CD8-positive, alpha-beta T cell (primary cell): ENCODE measurements at places on chromosomes 16 and 17.

DNA sequence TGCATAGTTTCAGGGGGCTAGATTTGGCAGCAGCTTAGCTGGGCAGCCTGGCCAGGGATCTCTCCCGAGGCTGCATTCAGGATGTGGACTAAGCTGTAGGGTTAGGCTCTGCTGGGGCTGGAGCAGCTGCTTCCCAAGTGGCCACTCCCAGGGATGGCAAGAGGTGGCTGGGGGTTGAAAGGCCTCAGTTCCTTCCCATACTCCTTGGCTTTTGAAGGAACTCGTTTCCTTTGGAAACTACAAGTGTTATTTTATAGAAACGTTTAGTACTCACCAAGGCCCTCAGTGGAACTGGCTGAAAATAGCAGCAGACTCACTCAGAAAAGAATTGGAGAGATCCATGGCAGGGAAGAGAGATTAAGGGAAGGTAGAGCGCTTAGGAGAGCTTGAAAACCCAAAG is 76.4 kb downstream of the WWP2 start:
- DNase-seq: no peak

GRCh38 chr17:17391668-17392370 is 85.0 kb upstream of the MED9 start:
- peak; percentile 54 for DNase-seq

GRCh38 chr17:2805961-2806360 is 9.7 kb downstream of the RAP1GAP2 start:
- DNase-seq: no peak

GRCh38 chr17:28406473-28406814 is 432 bp upstream of the SLC46A1 start:
- DNase-seq: no peak

- DNase-seq: no peak
Observed at GRCh38 chr16:54373534-54374520, 87.2 kb upstream of the IRX3 start.

DNA sequence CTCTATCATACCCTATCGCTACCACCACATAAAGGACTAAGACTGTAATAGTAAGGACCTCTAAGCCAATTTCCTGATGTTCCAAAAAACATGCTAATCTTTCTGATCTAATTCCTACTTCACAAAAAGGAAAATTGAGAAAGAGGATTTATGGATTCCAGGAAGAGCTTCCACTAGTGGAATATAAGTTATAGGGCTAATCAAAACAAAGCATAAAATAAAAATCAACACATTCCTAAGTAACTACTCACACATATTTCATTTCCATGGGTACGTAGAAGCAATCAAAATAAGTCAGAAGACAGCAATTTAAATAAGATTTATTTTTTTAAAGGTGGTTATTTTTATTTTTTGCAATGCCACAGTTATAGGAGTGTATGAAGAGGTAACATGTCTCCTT is 12.4 kb downstream of the CCDC43 start:
- no peak for DNase-seq

GRCh38 chr16:61858988-61859387 is 177.2 kb downstream of the CDH8 start:
- DNase-seq: no peak

GRCh38 chr16:5020551-5020950 is 13.2 kb downstream of the NAGPA start:
- DNase-seq: no peak

DNA sequence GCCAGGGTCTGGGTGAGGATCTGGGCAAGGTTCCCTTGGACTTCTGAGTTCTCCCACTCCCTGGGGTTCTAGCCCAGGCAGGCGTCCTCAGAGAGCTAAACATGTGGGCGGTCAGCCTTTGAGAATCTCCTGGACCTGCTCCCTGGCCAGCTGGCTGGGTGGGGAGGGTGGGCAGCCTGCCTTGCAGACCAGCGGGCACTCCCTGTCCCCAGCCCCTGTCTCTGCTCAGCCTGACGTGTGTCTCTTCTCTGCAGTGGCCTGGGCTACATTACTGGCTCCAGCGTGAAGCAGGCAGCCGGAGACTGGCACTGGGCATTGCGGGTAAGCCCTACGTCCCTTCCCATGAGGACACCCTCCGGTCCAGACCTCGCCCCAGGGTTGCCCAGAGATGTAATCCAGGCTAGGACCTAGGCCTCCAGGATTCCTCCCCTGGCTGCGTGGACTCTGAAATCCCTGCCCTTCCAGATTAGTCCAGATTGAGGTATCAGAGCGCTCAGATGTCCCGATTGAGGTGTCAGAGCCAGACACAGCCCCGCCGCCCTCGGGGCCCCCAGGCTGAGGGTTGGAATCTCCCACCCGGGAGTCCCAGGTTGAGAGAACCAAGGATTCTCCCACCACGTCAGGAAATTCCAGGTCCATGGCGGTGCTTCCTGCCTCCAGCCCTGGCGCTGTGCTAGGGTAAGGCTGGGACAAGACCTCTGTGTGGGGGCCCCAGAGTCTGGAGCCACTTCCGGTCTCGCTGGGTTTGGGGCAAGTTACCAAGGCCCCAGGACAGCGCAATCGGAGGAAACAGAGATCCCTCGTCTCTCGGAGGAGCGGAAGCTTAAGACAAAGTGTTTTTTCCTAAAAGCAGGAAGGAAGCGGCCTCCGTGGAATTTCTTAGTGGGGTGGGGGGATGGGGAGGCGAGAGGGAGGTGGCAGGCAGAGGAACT is 24.1 kb downstream of the MYBBP1A start:
- DNase-seq: no peak

DNA sequence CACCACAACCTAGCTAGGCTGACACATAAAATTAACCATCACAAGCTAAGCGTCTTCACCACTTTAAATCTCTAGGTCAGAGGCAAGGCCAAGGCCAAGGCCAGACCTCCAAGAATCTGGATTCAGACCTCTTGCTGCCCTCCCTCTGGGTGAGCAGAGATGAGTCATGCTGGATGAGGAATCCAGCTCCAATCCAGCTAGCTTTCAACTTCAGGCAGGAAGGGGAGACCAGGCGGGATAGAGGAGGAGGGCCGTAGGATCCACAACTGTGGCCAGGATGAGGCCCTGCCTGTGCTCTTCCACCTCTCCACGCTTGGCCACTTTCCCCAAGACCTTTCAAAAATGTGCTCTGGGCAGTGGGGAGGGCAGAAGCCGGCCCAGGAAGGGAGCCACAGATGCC is 14.7 kb downstream of the LRRC75A start:
- no peak for DNase-seq

DNA sequence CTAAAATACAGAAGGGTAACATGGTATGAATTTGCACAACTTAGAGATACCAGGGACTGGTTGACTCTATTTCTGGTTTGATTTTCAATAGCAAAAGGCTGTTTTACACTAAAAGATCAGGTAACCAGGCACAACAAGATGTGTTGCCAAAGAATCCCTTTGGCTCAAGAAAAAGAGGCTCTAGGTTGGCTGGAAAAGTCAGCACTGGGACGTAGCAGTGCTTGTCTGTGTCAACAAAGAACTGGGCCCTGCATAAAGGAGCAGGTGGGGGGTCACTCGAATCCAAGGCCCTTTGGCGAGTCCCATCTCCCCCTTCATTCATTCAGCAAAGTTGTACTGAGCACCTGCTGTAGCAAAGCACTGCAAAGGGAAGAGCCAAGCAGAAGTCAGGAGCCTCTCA is 18.4 kb downstream of the SDR42E1 start:
- DNase-seq: no peak

GRCh38 chr17:19630661-19631060 is 17.9 kb upstream of the ALDH3A2 start:
- no peak for DNase-seq

- peak; percentile 51 for DNase-seq
Observed at GRCh38 chr16:878072-878784, 77.7 kb upstream of the GNG13 start.
